ENCODE measurements at places on chromosomes 11 and 22.
A peak's percentile ranks its signal among the peaks of the same experiment; 100 is the strongest.

DNA sequence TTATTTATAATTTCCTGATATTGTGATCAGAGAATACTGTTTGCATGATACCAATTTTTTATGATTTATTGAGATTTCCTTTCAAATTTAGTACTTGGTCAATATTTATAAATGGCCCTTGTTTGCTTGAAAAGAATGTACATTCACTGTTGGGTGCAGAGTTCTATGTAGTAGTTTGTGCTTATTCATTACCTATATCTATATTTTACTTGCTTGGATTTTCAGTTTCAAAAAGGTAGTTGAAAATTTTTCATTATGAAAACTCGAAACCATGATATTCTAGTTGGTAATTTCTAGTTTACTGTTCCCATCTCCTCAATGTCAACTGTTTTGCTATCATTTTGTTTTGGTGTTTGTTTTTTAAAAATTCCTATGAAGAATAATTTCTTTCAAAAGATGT, 155.7 kb downstream of the AASDHPPT start:
- no peak for DNase-seq

DNA sequence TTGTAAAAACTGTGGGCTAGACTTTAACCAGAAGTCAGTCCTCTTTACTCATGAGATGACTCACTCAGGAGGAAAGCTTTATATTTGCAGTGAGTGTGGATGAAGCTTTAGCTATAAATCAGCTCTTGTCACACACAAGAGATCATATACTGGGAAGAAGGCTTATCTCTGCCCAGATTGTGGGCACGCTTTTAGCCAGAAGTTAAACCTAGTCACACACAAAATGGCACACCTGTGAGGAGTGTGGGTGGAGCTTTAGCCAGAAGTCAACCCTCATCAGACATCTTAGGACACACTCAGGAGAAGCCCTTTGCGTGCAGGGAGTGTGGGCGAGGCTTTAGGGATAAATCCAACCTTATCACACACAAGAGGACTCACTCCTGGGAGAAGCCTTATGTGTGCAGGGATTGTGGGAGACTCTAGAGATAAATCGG, 706.9 kb upstream of the LUZP2 start:
- DNase-seq, result no peak

- peak; percentile 83 for DNase-seq
These were observed 27.4 kb upstream of the MALAT1 start for GRCh38 chr11:65471447-65471891.

- no peak for DNase-seq
These were observed 1.9 kb downstream of the SEPTIN5 start for GRCh38 chr22:19716041-19716828.

DNA sequence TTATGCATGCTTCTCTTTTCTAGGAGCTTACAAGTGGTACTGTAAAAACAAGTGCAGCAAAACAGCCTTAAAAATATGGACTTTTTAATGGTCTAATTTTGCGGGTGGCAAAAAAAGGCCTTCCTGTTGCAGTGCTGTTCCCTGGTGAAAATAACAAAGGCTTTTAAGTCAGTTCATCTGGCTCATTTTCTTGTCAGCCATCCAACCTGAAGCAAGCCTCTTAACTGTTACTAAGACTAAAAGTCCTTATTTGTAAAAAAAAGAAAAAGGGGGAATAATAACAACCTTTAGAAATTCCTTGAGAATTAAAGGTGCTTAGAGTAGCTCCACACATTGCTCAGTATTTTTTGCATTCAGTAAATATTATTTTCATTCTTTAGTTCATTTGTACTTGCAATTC, 200.5 kb upstream of the CHORDC1 start:
- DNase-seq, result no peak
